NCI-H2171 treated with DMSO at 0.1 percent for 48 hours (cell line): ENCODE measurements at places on chromosomes 7 and 10.

DNA sequence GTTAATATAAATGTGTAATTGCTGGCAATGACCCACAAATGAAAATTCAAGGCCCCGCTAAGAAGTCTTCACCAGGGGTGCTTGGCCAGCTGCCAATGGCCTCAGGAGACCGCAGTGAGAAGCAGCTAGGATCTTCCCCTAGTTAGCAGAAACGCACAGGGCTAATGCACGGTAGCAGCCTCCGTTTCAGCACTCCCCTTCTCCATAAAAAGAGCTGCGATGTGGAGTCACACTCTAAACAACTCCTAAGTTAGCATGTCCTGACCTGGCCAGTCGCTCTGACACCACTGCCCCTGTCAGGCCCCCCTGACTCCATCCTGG lies 139.0 kb downstream of the SEPTIN14 start:
- DNase-seq = peak; percentile 15

DNA sequence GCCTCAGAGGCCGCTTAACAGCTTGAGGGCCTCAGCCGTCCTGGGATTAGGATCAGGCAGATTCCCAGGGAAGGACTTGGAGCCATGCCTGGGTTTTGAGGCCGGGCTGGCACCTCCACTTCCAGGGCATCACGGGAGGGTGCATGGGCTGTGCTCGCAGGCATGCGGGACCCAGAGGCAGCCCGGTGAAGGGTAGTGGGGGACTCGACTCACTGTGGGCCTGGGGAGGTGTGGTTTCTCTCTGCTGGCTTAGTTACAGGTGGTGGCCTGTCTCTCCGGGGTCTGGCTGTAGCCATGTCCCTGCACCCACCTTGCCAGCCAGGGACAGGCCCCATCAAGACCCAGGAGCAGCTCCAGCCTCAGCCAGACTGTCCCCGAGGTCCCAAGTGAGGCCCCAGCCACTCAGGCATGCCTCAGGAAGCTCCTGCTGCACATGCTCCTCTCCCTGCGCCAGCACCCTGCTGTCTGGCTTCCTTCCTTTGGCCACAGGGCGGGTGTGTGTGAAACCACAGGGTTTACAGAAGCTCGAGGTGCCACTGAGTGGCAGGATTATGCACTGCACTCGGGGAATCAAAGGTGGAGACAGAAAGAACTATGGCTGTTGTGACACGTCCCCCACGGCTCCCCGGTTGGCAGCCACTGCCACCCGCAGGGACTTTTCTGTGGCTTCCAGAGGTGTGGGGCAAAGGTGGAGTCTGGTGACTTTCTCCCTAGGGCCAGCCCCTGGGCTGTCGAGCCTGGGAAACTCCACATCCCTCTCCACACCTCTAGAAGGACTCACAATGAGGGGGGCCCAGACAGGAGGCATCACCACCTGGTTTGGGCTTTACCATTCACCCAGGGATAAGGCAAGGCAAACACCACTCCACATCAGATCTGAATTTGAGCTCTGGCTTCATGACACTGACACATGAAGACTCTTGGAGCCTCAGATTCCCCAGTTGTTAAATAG lies 19.7 kb downstream of the GOLGA7B start:
- DNase-seq = peak; percentile 81

GRCh38 chr10:84593506-84593905 lies 265.1 kb downstream of the CCSER2 start:
- DNase-seq = peak; percentile 36

DNA sequence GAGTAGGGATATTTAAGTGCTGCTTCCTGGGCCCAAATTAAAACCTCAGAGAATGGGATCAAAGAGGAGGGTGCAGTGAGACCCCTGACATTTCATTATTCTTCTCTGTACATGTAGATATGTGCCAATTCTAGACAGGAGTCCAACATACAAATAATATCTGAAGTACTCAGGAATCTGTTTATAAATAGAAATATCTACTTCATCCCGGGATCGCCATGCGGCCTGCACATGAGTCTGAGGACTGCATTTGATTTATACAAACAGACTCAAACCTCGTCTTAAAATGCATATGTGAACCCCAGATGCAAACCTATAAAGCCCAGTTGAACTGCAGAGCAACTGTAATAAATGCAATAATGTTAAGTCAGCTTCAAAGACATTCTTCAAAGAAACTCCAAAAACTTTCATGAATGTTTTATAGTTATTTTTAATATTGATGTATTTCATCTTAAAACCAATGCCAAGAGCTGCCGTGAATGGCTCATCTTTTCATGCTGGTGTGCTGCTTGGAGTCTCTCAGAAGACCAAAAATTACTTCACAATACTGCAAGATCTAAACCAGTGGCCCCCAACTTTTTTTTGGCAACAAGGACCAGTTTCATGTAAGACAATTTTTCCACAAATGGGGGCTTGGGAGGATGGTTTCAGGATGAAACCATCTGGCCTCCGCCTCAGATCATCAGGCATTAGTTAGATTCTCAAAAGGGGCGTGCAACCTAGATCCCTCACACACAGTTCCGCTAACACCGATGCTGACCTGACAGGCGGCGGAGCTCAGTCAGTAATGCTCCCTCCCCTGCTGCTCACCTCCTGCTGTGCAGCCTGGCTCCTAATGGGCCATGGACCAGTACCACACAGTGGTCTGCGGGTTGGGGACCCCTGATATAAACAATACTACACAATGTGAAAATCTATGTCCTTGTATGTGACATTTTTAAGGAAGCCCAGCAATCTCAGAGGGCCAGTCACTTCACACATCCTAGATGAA lies 166.9 kb downstream of the PARD3 start:
- no peak for DNase-seq

- DNase-seq = peak; percentile 76
These were observed 213.7 kb downstream of the ELMO1 start for GRCh38 chr7:37234928-37235327.

DNA sequence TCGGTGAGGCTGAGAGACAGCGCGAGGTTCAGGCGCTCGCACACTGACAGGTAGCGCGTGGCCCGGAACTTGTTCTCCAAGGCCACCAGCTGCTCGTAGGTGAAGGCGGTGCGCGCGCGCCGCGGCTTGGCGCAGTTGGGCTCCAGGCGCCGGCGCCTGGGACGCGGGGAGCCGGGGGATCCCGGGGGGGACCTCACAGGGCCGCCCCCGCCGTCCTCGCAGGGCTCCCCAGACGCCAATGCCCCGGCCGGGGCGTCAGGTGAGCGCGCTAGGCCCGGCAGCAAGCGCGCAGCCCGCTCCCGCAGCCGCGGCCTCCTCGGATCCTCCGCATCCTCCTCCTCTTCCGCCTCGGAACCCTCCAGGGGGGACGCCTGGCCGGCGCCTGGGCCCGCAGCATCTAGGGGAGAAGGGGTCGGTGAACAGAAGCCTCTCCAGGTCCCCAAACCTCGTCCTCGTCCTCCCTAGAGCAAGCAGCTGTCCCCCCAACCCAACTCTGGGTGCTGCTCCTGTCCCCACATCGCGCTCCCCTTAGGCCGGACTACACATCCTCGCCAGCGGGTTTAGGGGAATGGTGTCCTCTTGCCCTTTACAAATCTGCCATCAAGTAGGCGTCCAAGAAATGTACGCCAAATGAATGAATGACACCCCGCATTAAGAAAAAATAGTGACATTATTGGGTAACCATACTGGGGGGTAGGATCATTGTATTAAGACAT lies 1.9 kb downstream of the NKX1-2 start:
- DNase-seq = no peak

DNA sequence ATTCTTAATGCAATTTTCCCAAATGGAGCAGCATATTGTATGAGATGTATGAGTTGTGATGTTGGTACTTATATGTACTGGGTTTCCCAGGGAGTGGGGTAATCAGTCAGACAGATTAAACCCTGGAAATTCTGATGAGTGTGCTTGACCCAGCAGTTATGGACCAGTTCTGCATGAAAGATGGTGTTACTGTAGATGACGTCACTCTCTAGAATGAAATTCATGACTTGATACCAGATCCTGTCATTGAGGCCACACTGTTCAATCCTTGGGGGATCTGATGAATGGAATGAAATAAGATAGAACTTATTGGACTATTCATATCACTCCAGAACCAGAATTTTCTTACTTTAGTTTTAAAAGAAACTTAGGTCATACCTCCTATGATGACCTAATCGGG lies 534.3 kb downstream of the PLXDC2 start:
- DNase-seq = no peak

- DNase-seq = no peak
These were observed 82.2 kb downstream of the VOPP1 start for GRCh38 chr7:55490099-55490498.

GRCh38 chr10:10530313-10530712 lies 487.4 kb upstream of the CELF2 start:
- DNase-seq = no peak

- DNase-seq = no peak
These were observed 1.5 kb upstream of the SEMA3A start for GRCh38 chr7:84196084-84196503.

- DNase-seq = no peak
These were observed 17.3 kb upstream of the SAMD9L start for GRCh38 chr7:93165447-93165846.

DNA sequence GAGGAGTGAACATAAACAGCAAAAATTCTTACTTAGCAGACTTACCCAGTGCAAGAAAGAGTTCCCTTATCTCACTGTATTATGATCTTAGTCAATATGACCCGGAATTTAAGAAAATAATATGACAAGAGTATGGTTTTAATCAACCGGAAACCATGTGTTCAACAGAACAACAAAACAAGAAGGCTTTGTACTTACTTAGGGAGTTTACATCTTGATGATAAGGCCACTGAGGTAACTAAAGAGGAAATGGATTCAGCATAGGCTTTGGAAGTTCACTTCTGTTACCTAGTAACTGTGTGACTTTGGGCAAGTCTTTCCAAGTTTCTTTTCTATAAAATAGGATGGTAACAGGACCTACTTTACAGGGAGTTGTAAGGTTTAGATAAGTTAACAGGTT lies 7.4 kb upstream of the FAS start:
- DNase-seq = no peak

- peak; percentile 75 for DNase-seq
These were observed 149.8 kb upstream of the HDAC9 start for GRCh38 chr7:18345641-18346234.

- DNase-seq = no peak
These were observed 46.1 kb upstream of the SMNDC1 start for GRCh38 chr10:110350812-110351211.

- DNase-seq = no peak
These were observed 61.5 kb downstream of the VIPR2 start for GRCh38 chr7:159083001-159083697.

- DNase-seq = peak; percentile 63
These were observed 1.2 kb downstream of the HNRNPF start for GRCh38 chr10:43407576-43408330.

- no peak for DNase-seq
These were observed 132.4 kb downstream of the ZMYND11 start for GRCh38 chr10:267705-268104.

DNA sequence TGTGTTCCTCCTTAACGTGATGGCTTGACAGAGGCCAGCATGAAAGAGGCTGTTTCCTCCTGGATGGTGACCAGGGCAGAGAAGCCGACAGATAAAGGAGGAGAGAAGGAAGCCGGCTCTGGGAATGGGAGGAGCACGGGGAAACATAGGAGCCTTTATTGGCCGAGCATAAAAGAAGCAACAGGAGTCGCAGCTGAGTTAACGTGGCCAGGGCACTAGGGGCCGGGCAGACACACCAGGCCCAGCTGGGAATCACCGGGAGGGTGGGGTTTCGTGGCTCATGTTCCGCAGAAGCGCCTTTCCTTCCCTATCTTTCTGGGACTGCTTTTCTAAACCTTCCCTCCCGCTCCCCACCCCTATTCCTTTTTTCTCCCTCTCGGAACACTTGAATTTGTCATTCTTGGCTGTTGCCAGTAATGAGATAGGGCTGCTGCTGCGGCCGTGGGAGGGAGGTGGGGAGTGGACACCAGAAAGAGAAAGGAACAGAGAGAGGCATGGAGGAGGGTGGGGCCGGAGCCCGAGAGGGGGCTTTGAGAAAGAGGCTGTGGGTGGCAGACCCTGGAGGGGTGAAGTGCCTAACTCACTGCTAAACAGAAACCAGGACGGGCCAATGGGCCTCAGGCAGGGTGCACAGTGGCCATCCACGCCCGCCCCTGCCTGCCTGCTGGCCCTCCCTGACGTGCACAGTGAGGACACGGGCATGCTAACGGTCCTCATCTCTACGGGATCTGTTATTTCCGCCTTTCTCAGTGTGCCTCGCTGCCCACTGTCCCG lies 65.2 kb downstream of the COL13A1 start:
- DNase-seq = no peak

DNA sequence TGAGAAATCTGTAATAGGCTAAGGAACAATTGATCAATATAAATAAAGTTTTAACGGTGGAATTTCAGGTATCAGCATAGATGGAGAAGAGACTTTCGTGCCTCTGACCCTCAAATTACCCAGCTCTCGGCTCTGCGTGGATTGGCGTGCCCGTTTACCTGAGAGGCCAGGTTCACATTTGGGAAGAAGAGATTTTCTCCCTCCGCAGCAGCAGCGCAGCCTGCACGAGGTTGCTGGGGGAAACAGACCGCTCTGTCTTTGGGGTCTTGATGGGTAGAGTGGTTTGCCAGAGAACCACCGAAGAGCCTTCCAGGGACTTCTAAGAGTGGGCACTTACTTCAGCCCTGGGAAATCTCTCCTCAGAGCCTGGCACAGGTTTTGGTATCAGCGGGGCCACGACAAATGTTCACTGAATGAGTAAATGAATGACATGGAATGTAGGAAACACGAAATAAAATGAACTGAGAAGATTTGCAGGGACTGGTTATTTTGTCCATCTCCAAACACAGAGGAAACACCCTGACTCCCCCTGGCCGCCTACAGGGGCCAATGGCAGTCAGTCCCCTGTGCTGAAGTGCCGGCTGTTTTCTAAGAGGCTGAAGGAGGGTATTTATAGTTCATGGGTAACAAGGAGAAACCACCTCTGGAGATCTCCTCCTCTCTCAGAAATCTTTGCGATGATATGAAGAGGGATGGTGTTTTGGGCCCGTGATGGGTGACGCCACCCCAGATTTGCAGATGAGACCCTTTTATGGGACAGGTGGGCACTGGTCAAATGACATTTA lies 338.5 kb downstream of the ADARB2 start:
- DNase-seq = no peak

DNA sequence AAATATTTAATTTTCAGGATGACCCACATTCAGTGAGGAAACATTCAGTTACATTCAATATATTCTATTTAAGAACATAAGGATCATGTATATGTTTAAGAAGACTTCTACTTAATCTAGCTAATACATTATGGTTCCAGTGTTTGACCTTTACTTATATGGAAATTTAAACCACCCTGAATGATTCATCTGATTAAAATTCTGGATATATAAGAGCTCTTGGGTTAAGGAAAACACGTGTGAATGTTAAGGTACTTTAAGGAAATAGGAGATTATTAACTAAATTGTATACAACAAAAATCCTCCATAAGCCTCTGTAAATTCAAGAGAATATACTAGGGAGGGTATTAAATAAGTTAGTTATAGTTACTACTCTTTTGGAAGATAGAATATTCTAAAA lies 40.9 kb downstream of the HDAC9 start:
- no peak for DNase-seq

DNA sequence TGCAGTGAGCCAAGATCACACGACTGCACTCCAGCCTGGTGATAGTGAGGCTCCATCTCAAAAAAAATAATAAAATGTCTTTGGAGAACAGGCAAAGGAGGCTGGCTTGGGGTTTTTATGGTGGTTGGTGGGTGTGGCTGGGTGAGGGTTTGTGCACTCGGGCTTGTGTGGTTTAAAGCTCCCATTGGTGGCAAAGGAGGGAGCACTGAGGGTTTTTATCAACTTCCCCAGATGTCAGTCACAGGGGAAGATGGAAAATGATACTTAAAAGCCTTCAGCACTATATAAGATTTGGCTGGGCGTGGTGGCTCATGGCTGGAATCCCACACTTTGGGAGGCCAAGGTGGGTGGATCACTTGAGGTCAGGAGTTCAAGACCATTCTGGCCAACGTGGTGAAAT lies 16.3 kb upstream of the RNF216 start:
- no peak for DNase-seq
